ENCODE measurements at places on chromosomes 5 and 9.
A peak's percentile ranks its signal among the peaks of the same experiment; 100 is the strongest.

DNA sequence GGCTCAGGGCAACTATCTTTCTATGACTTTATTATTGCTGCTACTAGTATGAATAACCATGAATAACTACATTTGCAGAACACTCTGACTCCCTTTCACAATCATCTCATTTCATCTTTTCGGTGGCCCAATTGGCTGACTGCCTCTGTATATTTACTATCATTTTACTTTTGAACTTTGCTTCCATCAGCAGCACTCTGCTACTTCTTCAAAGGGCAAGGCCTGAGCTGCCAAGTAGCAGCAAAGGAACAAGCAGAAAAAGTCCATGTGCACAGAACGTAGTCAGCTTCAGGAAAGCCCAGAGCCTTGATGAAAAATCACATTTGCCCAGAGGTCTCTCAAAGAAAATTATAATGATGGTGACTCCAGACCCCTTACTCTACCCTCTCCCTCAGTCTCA lies 214.5 kb upstream of the PUM3 start:
- DNase-seq, result no peak

- no peak for DNase-seq
These were observed 62.9 kb upstream of the ORM1 start for GRCh38 chr9:114259798-114260523.

GRCh38 chr5:169494941-169495548 lies 88.5 kb upstream of the SPDL1 start:
- DNase-seq, result no peak

DNA sequence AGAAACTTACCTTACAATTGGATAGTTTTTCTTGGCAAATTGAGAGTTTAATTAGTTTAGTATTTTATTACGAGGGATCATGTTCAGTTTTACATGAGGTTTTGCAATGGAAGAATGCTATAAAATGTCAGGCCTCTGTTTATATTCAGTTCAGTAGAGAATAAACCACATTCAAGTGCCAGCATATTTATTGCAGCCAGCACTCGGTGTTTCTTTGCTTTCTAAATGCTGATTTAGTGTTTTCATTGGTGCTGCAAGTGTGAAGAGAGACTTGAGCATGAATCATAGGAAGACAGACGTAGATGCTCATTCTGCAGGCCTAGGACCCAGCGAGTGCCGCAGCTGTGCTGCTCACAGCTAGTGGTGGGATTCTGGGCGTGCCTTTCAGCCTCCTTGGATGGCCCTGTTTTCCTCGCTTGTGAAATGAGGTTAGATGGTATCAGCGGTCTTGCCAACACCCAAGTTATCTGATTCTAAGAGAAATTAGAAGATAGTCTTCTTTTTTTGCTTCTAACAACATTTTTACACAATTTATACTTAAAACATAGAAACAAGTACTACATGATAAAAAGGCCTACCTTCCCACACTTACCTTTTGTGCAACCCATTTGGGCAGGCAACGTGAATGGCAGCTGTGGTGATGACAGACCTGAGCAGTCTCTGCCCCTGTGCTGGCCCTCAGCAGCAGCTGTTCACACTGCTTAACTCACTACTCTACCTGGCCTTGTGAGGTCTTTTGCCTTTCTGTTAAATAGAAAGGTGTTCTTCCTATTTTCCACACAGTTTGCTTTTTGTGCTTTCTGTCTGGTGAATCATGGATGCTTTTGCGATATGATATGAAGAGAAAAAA lies 26.8 kb upstream of the TNFAIP8 start:
- DNase-seq, result no peak

GRCh38 chr5:179994583-179995323 lies 76.8 kb downstream of the RNF130 start:
- no peak for DNase-seq

DNA sequence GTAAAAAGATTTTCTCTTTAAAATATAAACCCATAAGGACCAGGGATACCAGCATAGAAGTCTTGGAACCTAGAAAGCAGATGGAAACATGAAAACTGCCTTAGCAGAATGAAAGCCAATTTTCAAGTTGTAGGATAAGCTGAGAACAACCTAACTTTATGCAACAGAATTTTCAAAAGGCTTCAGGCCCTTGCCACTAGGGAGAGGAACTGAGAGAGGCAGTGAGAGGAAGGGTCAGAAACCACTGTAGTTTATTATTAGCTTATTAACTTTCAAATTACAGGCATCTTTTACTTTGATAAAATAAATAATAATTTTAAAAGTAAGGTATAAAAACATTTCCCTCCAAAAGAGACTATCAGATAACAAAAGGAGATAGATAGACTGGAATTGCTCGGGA lies 33.4 kb downstream of the FAM81B start:
- no peak for DNase-seq

DNA sequence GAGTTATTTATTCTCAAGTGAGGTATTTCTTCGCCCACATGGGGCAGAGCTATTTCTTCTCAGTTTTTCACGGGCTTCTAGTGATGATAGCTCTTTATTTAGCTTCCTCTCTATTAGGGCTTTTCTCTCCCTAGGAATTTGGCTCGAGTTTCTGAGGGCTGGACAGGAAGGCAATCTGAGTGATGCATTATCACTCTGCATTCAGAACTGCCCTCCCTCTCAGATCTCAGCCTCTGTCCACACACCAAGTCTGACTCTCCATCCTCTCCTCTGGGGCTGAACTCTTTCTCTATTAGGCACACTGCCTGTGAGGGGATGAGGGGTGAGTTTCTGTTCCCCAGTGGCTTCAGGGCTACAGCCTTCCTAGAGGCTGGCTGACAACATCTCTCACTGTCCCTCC lies 14.9 kb upstream of the SCAMP1 start:
- peak; percentile 19 for DNase-seq

- DNase-seq, result no peak
These were observed 126.7 kb downstream of the DCP2 start for GRCh38 chr5:113103330-113103729.

- no peak for DNase-seq
These were observed 22.0 kb downstream of the SECISBP2 start for GRCh38 chr9:89340332-89340731.

Measured in endothelial cell of umbilical vein (primary cell).